ENCODE measurements at places on chromosomes 2 and 18.

- no peak for DNase-seq
Observed at GRCh38 chr2:119333360-119333759, 33.3 kb downstream of the C2orf76 start.

- DNase-seq, result no peak
Observed at GRCh38 chr2:197934934-197935289, 130.5 kb downstream of the PLCL1 start.

DNA sequence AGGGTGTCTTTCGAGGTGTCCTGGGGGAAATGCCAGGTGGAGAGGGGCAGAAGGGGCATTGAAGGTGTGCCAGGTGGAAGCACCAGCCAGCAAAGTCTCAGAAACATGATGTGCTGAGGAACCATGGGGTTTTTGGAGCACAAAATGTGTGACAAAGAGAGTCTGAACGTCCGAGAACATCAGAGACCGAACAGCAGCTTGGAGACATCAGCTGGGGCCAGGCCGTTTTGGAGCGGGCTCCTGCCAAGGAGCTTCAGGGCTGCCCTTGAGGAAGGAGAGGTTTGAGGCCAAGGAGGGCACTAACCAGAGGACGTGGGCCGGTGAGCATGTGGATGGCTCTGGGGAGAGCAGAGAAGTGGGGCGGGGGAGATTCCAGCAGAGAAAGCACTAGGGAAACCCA lies 5.3 kb upstream of the MBP start:
- DNase-seq, result no peak

GRCh38 chr2:121272596-121272995 lies 12.4 kb downstream of the TFCP2L1 start:
- no peak for DNase-seq

DNA sequence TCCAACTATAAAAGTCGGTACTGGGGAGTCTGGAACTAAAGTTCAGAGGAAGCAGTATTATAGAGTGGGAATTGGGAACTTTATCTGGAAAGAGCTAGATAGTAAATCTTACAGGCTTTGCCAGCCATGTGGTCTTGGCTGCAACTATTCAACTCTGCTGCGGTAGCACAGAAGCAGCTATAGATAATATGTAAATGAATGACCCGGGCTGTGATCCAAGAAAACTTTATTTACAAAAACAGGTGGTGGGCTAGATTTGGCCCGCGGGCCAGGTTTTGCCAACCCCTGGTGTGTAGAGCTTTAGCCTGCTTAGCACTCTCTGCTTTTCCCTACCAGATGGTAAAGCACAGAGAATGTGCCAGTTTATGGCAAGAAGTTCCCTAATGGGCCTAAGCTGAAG lies 70.8 kb downstream of the TNP1 start:
- no peak for DNase-seq

DNA sequence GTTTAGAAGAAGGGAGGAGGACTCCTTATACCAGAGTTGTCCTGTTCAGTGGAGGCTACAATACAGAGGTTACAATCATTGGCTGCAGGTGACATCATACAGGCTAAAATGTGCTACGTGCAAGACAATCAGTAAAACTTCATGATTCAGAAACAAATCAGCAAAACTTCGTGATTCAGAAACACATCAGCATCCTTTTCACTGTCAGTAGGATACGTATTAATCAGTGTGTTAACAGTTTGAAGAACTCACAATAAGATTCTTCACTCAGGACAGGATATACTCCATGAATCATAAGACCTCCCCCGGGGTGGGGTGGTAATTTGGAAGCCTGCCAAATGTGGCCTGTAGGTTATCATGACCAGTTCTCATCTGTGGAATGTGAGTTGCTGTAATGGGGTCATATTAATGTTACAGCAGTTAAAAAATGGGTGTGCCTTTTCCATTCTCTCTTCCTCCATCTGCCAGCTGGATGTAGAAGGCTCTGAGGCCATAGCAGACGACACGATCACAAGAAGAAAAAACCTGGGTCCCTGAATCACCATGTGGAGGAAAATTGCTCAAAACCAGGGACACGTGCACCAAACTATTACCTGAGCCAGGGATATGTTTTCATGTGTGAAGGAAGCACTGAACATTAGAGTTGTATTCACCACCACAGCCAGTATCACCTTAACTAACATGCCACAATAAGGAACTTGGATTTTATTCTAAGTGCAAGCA lies 134.8 kb upstream of the CREB1 start:
- peak; percentile 93 for DNase-seq

DNA sequence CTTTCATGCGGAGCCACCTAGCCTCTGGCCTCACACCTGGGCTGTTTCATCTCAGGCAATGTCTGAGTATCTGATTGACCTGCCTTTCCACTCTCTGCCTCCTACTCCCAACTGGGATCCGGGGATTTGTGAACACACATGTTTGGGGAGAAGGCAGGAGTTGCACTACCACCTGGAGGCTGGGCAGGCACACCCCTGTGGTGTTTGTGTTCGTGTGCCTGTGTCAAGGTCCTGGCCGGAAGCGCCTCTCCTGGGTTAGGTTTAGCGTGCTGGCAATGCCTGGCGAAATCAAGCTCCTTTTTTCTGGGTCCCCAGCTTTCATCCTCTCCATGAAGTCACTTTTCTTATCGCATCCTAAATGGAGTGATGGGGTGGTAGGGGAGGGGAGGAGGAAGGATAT lies 63.9 kb downstream of the GATA6 start:
- DNase-seq, result no peak

- peak; percentile 97 for DNase-seq
Observed at GRCh38 chr2:20514596-20515269, 67.9 kb downstream of the RHOB start.

GRCh38 chr2:98909317-98910211 lies 26.5 kb downstream of the CRACDL start:
- peak; percentile 70 for DNase-seq

DNA sequence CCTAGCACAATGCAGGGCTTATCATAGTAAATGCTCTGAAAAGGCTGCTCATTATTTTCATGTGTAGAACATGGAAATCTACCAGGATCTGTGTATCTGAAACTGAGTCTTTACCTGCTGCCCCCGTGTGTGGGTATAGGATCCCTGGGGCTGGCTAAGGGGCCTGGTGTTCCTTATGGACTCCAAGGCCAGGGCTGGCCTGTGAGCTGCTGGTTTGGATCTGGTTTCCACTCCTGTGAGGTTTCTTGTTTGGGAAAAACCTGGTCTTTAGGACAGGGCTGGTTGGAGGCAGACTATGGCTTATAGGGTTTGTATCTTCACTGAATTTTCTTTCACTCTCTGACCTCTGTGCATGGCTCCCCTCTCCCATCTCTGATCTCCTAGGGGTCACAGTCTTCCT lies 80.8 kb downstream of the DYSF start:
- DNase-seq, result no peak

- no peak for DNase-seq
Observed at GRCh38 chr2:182230561-182230960, 196.3 kb downstream of the PDE1A start.

DNA sequence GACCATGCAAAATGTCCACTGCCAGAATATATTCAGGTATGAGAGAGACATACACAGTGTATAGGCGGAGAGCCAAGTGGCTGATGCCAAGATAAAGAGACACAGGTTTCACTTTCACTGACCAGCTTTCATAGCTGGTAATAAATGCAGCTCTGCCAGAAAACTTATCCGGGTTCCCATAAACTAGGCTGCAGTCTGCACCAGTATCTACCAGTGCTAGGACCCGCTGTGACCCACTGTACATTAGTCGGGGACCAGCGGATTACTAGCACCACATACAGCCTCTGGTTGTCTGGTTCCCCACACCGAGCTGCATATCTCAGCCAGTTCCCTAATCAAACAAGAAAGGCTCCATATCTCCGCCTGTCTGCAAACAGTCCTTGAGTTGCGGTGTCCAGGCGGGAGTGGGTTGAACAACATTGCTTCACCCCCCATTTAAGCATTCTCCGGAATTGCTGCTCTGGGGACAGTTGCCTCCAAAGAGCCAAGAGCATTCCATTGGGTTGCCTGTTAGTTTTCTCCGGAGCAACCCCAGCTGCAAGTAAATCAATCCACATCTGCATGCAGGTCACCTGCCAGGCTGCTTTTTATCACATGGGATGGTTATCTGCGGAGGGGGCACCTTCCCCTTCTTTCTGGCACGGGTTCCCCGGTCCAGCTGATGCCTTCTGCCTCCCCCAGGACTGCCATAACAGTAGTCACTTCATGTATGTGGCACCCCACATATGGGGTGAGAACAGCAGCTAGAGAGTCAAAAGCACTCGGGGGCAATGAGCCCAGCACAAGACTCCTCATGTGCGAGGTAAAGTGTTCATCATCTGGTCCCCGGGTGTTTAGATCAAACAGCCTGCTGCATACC lies 18.0 kb upstream of the KLHL23 start:
- no peak for DNase-seq

DNA sequence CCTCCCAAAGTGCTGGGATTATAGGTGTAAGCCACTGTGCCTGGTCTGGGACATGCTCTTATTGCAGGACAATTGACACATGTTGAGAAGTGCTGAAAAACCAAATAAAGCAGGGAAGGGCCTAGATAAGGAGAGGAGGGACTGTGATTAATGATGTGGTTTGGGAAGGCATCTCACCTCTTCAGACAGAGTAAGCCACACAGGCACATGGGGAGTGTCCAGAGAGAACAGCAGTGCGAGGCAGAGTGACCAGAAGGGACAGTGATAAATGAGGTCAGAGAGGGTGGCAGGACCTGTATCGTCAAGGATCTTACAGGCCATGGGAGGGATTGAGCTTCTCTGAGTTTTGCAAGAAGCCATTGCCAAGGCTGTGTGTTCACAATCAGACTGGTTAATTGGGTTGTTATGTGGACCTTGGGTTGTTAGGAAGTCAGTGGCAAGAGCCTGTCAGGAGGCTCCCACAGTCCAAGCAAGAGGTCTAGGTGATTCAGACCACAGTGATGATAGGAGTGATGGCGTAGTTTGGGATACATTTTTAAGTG lies 58.5 kb downstream of the EIF5B start:
- no peak for DNase-seq

GRCh38 chr2:46336283-46336959 lies 39.2 kb downstream of the EPAS1 start:
- peak; percentile 54 for DNase-seq

DNA sequence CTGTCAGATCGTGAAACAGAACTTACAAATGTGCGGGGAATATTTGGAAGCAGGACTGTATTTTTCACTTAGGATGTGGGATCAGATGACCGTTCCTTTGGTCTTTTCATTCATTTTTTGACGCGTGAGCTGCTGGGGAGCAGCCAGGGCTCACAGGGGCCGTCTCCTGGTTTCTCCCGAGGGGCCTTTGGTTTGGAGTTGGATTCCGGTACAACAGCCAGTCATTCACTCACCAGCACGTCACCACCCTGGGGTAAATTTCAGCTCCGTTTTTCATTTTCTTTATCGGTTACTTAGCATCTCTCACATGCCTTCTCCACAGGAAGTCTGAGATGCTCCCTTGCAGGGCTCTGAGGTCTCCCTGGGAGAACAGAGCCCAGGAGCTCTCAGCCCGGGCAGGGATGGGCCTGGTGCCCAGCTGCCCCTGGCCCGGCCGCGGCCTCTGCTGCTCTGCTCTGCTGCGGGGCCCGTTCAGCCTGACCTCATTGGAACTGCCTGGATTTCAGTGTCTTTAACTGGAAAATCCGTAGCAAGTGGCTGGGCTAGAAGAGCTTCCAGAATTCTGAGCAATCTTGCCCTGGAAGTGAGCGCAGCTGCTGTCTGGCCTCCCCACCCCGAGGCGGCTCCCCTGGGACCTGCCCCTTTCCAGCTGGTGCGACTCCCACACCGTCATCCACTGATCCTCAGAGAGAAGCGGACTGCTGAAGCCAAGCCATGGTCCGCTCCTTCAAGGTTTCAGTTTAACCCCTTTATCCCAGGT lies 335.6 kb downstream of the EIPR1 start:
- DNase-seq, result no peak

DNA sequence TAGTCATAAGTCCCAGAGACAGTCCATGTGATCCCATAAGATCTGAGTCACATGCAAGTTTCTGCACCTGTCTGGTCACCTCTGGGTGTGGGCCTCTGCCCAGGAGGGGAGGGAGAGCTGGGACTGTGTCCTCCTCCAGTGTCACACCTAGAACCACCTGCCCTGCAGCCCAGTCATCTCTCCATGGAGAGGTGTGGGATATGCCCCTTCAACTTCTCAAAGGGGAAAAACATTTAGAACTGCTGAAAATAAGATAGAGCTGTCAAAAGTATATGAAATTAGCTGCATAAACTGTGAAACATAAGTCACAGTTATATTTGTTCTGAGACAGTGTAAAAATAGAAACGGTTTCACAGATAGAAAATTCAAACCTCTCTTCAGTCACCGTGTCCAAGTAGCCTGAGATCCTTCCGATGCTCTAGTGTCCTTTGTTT lies 55.4 kb downstream of the NGEF start:
- DNase-seq, result no peak

DNA sequence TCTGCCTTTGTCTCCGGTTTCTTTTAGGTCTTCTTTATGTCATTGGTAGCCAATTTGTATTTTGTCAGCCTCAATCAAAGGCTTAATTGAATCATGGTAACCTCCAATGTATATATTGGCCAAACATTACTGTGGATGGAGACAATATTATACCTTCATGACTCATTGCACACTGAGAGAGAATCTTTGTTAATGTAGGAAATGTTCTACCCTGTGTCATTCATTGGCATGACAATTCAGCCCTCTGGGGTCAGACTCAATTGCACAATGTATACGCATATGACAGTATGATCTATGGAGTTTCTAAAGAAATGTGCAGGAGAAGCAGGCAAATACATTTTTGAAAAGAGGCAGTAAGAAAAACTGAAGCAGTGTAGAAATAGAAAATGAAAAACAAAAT lies 162.6 kb downstream of the PDE11A start:
- peak; percentile 34 for DNase-seq

GRCh38 chr2:157735532-157735931 lies 106.9 kb upstream of the ACVR1C start:
- no peak for DNase-seq

DNA sequence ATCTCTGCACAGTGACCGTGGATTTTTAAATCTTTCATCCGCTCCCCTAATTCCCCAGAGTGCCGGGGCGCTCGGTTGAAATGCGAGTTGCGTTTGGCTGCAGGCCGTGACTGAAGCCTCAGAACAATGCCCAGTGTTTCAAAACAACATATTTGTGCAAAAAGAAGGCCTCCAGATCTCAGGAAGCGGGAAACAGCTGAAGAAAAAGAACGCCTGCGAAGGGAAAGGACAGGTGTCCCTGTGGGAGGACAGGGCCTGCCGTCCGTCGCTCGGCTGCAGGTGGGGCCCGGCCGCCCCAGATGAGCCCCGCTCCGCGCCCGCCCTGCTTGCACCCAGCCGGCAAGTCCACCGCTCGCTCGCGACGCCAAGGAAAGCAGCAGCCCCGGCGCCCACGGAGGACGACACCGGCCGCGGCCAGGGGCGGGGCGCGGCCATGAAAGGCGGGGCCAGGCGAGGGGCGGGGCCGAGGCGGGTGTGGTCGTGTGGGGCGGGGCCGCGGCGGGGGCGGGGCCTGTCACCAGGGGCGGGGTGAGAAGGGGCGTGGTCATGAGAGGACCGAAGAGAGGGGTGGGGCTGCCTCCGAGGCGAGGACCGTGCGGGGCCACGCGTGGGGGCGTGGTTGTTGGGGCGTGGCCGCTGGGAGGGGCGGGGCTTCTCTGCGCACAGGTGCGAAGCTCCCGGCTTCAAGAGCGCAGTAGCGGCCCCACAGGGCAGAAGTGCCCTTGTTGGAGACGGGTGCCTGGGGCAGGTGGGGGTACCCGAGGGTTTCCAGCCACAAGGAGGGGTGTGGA lies 17.6 kb upstream of the BOK start:
- DNase-seq, result no peak
